SJSA1 (cell line): ENCODE measurements at places on chromosomes 7 and 10. TPM values are rescaled to one million over a fixed set of nuclear protein-coding genes. Genes with fewer than 3 reads are reported as not detected.

Gene LIPN
- not detected in 2 replicates for total RNA-seq

Gene CNNM1
- not detected in 2 replicates for total RNA-seq

Gene CCDC186
- 7.7 and 11.9 TPM in 2 replicates for total RNA-seq

Gene TRIM50
- total RNA-seq, result not detected in 2 replicates

Gene RINT1
- 9.0 and 11.1 TPM in 2 replicates for total RNA-seq

Gene MYOF
- total RNA-seq, result 198 and 300 TPM in 2 replicates

Gene TRIM24
- 17.0 and 20.3 TPM in 2 replicates for total RNA-seq

Gene NPC1L1
- not detected in 2 replicates for total RNA-seq

Gene OPN4
- total RNA-seq, result not detected in 2 replicates

Gene ANKRD61
- total RNA-seq, result 0.42 TPM in 1 of 2 replicates, not detected in the other

Gene SPDYE11
- total RNA-seq, result not detected in 2 replicates

Gene SAP25
- 0.60 TPM in 1 of 2 replicates, not detected in the other for total RNA-seq

Gene HABP2
- total RNA-seq, result not detected in 2 replicates

Gene MYL10
- not detected in 2 replicates for total RNA-seq

Gene NUB1
- total RNA-seq, result 50.6 and 50.7 TPM in 2 replicates

Gene FKBP9
- total RNA-seq, result 207 and 234 TPM in 2 replicates

Gene CPED1
- total RNA-seq, result 46.6 and 64.8 TPM in 2 replicates

Gene PITX3
- not detected in 2 replicates for total RNA-seq

Gene C10orf62
- total RNA-seq, result not detected in 2 replicates

Gene RAMP3
- not detected in 2 replicates for total RNA-seq
